SW 1271 (cell line): ENCODE measurements at places on chromosomes 6 and 20.
A peak's percentile ranks its signal among the peaks of the same experiment; 100 is the strongest.

DNA sequence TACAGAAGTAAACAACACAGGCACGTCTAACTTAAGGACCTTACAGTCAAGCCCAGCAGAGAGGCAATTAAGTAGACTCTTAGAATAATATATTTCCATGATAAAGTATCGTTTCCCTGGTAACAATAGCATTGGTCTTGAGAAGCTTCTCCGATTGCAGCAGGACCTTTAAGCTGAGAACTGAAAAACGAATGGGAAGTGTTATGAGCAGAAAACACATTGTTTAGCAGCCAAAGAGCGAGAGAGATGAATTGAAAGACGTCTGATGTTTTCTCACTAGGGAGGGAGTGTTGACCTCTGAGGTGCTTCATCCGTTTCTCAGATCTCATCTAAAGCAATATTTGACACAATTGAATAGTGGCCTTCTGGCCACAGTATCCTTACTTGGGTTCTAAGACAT, 855 bp downstream of the BYSL start:
- no peak for DNase-seq

DNA sequence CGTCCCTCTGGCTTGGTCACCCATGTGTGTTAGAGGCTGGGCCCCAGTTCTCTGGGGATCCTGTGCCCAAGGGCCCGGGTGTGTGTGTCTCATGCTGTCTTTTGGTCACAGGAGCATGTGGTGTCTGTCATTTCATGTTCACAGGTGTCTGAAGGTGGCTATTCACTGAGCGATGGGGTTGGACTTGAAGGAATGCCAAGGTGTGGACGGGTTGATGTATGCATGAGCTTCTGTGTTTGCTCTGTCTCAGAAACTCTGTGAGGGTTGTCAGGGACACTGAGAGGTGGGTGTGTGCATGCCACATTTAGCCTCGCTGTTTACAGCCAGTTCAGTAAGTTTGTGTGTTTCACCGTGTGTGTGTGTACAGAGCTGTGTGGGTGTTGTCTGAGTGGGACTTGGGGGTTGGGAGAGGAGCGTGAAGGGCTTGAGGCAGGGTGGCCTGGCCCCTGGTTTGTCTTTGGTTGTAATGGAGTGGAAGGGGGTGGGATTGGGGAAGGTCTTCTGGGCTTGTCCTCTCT, 1.2 kb downstream of the DDR1 start:
- no peak for DNase-seq

DNA sequence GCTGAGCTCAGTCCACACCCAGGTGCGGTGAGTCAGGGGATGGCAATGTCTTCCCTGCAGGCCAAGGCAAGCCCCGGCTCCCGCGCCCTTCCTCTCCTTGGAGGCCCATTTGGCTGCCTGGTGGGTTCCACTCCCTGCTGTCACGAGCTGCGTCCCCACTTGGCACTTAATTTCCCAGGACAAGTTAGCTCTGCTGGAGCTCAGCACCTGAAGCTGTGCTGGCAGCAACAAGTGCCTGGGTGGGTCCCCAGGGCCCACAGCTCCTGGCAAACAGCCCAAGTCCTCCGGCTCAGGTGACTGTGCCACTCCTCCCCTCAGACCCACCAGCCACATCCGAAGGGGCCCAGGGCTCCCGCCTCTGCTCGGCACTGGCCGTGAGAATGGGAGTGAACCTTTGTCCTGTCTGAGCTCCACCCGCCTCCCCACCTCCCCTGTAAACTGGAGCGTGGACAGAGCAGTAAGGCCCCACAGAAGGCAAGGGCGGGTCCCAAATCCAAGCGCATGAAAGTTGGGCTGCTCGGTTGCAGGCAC, 16.9 kb downstream of the LAMA5 start:
- peak; percentile 77 for DNase-seq

- no peak for DNase-seq
Observed at GRCh38 chr6:38815250-38815649, 100.1 kb downstream of the DNAH8 start.

DNA sequence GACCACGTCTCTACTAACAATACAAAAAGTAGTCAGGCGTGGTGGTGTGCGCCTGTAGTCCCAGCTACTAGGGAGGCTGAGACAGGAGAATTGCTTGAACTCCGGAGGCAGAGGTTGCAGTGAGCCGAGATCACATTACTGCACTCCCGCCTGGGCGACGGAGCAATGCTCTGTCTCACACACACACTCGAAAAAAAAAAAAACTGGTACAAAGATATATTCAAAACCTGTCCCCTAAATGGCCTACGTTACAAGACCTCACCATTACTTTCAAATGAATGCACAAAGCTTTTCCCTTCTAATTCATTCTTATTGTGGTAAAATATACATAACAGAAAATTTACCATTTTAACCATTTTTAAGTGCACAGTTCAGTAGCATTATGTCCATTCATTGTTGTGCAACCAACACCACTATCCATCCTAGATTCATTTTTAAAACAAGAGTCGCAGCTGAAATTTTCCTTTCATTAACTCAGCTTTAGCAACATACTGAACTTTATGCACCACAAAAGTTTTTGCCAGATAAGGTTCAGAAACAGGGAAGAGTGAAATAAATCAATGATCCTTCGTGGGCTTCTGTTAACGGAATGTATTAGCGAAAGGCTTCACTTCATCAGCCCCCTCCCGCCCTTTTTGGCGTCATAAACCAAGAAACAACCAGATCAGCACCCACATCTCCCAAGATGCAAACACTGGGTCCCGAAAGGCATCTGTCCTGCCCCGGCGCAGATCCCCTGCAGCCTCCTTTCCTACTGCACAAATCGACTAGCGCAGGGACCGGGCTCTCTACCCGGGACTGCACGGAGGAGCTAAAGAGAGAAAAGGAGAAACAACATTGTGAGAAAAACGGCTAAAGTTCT, 825 bp upstream of the FAM135A start:
- DNase-seq = no peak

DNA sequence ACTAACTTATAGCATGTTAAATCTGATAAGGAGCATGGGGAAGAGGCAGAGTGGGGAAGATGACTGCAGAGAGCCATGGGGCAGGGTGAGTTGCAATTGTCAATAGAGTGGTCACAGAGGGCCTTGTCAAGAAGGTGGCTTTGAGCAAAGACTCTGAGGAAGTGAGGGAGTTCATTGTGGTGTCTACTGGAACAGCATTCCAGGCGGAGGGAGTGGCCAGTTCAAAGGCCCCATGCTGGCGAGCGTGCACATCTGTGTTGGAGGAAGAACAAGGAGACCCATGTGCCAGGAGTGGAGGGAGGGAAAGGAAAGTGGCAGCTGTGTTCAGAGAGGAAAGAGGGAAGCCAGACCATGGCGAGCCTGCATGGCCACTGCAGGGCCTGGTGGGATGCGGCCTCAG, 15.8 kb upstream of the GPR6 start:
- no peak for DNase-seq

GRCh38 chr6:116060572-116061283, at the start of gene FRK:
Gene FRK (minus strand): TSS chr6:116060891. CDS start chr6:116060311, 580 bp downstream.
- DNase-seq = no peak

GRCh38 chr6:28648878-28649375, 123.2 kb downstream of the GPX5 start:
- no peak for DNase-seq

DNA sequence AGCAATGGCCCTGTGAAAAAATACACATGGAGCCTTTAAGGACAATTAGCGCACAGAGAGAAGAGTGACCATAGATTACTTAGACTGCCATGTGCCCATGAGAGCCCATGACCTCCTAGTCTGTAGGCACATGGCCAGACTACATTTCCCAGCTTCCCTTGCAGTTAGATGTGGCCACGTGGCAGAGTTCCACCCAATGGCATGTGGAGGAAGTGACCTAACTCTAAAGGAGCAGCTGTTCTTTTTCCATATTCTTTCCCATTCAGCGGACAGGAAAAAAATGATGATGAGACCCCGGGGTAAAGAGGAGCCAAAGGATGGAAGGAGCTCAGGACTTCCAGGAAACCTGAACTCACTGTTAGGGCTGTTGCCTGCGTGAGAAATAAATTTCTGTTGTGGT, 116.6 kb downstream of the CBLN4 start:
- no peak for DNase-seq

- DNase-seq = no peak
Observed at GRCh38 chr6:12265791-12266190, 24.4 kb upstream of the EDN1 start.

DNA sequence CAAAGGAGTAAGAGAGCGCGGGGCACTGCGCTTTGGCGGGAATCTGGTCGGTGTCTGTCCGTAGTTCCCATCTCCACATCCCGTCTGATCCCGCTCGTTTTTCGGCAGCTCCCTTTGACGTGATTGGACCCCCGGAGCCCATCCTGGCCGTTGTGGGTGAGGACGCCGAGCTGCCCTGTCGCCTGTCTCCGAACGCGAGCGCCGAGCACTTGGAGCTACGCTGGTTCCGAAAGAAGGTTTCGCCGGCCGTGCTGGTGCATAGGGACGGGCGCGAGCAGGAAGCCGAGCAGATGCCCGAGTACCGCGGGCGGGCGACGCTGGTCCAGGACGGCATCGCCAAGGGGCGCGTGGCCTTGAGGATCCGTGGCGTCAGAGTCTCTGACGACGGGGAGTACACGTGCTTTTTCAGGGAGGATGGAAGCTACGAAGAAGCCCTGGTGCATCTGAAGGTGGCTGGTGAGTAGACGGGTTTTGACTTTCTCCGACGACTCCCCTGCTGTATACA, 1.4 kb downstream of the BTN1A1 start:
- DNase-seq = no peak

DNA sequence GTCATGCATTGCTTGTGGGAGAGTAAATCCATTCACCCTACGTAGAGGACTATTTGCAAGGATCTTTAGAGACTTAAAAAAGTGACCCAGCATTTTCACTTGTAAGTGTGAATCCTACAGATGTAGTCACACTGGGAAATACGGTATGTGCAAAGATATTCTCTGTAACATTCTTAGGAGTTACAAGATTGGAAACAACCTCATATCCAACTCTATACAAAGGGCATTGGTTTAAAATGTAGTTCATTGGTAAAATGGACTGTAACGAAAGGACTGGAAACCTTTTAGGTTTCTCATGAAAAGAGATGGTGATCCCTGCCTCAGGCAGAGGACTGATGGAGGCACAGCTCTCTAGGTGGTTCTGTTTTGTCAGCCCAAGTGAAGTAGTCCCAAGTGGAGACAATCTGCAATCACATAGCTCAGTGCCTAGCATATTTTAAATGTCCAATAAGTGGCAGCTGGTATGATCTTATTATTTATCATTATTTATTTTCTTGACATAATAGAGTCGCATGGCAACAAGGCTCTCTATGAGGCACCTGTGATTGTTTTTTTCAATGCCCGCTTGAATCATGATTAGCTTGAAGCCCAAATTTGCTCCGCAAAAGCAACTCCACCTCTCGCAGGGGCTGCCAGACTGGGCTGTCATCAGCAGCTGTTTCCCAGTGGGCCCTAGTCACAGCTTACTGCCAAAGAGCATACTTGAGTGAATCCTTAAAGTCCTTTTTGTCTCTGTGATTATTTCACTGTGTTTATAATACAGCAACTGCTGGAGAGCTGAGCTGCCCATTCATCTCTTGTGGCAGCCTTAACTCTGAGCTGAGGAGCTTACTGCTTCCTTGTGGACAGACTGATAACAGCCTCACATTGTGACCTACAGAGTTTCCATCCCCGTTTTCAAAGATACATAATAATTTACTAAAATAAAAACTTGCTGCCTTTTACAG, 19.8 kb upstream of the ENPP1 start:
- DNase-seq = no peak

- no peak for DNase-seq
Observed at GRCh38 chr6:68975816-68976215, 340.7 kb downstream of the ADGRB3 start.

DNA sequence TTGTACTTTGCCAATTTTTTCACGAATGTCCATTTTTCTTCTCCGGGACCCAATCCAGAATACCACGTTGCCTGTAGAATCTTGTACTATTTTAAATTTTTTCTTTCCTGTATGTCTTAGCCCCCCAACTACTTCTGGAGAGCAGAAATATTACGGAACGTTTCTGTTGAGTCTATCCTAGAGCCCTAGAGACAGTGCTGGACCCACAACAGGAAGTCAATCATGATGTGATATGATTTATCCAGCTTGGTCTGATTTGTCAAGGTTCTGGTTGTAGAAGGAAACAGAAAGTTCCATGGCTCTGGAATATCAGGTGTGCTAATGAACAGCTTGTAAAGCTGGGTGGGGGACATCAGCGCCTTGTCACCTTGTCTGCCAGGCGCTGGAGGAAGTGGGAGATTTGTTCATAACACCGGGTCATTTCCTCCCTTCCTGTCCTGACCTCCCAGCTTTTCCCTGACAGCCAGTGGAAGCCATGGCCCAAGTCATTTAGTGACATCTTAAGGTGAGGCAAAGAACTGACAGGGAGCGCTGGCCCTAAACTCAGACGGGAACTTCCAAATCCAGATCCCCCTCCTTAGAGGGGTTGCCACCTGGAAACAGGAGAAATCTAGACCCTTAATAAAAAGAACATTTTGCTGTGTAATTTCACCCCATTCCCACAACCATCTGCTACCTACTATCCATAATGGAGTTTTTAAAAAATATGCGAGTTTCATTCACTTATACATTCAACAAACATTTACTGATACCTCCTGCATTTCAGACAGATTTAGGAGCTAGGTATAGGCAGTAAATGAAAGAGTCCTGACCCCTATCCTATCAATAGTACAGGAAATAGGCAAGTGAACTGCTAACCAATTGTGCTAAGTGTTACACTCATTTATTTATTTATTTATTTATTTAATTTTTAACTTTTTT, 130.5 kb downstream of the ZFP64 start:
- DNase-seq = peak; percentile 15

DNA sequence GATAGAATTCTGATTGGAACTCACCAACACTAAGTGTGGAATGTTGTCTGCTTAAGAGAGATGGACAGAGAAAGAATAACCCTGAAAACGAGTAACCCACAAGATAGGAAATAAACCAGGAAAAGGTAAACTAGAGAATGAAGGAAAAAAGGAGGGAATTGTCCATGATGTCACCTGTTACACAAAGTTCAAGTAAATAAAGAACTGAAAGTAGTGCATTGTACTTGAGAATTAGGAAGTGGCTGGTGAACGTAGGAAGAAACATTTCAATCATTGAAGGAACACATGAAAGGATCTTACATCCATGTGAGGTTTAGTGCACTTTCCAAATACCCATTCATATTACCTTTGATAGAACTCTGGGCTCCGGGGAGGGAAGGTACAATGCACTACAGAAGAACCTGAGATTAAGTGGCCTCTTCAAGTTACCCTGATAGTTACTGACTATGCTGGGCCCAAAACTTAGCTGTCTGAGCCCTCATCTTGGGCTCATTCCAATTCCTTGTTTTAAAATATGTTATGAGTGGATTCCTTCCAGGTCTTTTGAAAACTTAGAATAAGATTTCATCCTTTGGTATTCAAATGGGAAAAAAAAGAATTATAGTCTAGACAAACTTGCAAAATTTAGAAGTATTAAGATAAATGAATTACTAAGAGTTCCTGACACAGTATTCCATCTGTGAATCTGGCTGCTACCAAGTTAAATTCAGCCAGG, 1.1 kb upstream of the STX7 start:
- DNase-seq = no peak

DNA sequence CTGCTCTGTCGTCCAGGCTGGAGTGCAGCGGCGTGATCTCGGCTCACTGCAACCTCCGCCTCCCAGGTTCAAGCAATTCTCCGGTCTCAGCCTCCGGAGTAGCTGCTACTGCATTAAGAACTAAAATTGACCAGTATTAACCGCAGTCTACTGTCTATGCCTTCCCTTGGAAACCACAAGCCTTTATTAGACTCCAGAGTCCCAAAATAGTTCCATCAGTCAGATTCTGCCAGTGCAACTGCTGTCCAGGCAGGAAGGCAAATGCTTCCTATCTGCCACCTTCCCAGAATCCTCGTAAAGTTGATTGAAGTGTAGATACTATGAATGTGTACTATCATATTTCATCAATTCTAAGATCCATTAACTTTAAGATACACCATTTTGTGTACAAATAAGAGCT, 16.7 kb downstream of the KAT14 start:
- DNase-seq = no peak

- DNase-seq = no peak
Observed at GRCh38 chr6:10347561-10348327, 67.1 kb downstream of the TFAP2A start.
